ENCODE measurements at places on chromosomes 6 and 20.
A peak's percentile ranks its signal among the peaks of the same experiment; 100 is the strongest.

GRCh38 chr6:145138469-145139139 is 596.7 kb downstream of the EPM2A start:
- DNase-seq, result no peak

DNA sequence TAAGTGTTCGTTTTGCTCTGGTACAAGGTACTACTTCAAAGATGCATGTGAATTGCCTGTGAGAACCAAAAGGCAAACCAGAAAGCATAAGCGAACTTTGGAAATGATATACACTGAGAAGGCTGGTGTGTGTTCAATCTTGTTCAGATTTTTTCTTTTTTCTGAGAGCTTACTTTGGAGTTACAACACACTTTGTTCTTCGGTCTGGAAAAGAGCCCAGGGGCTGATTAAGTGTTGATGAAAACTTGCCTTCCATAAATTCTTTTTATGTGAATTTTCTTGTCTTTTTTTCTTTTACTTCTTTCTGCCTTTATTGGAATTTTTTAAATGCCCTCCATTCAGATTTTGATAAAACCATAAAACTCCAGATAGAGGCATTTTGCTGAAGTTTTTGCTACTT is 395.1 kb upstream of the SASH1 start:
- peak; percentile 9 for DNase-seq

- no peak for DNase-seq
Measured at GRCh38 chr6:48809245-48809644, 653.8 kb downstream of the MMUT start.

- DNase-seq, result no peak
Measured at GRCh38 chr6:69061066-69061465, 426.0 kb downstream of the ADGRB3 start.

- no peak for DNase-seq
Measured at GRCh38 chr20:3692706-3693294, 11.0 kb upstream of the ADAM33 start.

GRCh38 chr6:142551274-142551811 is 249.5 kb downstream of the ADGRG6 start:
- DNase-seq, result peak; percentile 49

GRCh38 chr20:953742-954141 is 37.6 kb upstream of the ANGPT4 start:
- peak; percentile 44 for DNase-seq

DNA sequence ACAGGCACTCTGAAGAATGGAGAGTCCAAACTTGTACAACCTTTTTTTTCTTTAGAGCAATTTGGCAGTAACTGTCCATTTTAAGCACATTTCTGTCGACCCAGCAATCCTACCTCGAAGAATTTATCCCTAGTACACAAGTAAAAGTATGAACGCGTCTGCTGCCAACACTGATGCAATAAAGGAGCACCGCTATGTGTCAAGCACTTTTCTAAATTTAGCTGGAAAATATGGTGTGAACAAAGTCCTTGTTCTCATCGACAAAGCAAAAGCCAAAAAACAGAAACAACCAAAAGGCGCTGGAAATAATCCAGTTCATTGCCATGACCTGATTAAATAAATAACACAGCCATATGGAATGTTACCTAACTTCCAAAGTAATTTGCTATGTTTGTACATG is 1.1 kb downstream of the DPM1 start:
- DNase-seq, result peak; percentile 78

- no peak for DNase-seq
Measured at GRCh38 chr6:151722342-151722741, 85.1 kb upstream of the ESR1 start.

DNA sequence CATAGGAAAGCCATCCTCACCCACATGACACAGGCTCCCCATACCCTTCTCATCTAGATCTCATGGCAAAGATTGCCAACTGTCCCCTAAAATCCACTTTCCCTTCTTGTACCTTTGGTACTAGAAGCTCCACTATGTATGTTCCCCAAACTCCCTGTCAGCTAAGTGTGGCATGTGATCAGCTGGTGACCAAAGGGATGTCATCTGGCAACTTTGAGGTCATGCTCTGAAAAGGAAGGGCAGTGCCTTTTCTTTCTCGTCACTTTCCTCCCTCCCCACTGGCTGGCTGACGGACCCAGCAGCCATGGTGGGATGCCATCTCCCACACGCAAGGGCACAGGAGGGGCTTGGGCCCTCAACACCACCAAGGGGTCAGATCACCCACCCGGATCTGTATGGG is 23.8 kb upstream of the TAF8 start:
- DNase-seq, result no peak

- DNase-seq, result peak; percentile 32
Measured at GRCh38 chr6:139117734-139118133, 17.1 kb upstream of the HECA start.

GRCh38 chr6:5995949-5996713 is 10.6 kb downstream of the NRN1 start:
- peak; percentile 92 for DNase-seq

DNA sequence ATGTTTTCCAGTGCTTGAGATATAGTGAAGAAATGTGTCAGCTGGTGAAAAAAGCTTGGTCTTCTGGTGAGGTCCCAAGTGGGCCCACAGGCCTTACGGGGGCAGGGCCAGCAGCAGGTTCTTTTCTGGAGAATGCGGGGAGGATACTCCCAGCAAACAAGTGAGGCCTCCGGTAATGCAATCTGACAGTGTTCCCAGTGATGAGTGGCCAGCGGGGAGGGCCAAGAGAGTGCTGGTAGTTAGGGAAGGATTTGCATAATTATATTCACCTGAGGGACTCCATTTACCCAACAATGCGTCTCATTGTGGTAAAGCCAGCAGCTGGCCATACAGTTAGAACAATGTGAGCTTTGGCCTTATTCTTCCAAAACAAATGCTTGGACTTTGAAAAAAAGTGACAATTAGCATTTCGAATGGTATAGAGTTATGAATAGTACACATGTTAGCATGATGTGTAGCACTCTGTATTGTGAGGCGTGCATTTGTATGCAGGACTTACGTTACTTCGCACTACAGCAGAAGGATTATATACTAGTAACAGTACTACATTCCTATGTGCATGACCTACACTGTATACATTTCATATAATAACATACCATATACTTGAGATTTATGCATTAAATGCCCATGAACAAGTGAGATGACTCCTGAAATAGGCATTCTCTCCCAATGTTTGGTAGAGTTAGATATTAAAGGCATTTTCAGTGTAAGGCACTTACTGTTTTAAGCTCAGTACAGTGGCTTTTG is 69.8 kb downstream of the MYB start:
- DNase-seq, result no peak

DNA sequence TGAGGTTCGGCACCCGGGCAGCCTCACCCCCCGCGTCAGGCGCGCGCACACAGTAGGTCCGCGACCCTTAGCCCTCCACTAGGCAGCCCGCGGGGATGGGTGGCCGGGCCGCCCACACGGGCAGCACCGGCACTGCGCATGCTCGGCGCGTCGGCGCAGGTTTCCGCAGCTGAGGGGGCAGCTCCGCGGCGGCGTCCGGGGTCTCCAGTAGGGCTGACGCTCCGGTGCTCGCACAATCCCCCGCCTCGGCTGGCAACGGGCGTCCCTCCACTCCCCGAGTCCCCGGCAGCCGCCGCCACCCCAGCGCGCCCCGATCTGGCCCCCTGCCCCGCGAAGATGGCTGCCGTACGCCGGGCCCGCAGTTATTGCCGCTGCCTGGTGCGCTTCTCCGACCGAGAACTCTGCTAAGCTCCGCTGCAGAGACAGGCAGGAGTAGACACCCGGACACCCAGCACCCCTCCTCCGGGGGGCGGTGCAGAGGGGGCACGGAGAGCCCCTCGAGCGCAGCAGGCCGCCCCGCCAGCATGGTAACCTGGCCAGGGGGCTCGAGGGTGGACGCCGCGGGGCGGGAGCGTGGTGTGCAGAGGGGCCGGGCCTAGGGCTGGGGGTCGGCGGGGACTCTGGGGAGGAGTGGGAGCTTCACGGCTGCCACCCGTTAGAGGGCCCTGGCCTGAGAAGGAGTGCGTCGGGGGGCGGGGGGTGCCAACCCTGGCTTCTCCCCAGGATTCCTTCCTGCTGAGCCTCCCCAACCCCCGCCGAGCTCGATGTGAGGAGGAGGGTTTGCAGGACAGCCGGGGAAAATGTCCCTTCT is at the start of gene FBXO9:
Gene FBXO9, plus strand, starts transcription at position 139 of the 811 bp plus-strand sequence. Its CDS starts 386 bp downstream, at position 525.
- DNase-seq, result peak; percentile 78

DNA sequence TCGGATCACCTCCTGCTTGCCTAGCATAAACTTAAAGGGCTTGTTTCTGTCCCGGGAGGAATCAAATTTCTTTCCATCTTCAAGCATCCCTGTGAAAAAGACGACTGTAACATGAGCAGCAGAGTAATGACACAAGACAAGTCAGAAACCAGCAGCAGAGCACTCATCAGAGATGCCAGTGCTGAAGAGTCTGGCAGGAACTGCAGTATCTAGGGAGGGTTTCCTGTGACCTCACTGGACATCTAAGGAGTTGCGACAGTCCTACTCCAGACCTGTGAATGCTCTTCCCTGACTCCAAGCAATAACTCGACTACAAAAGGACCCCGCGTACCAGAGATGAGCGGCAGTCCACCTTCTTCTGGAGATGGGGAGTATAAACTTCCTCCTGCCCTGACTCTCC is 17.3 kb downstream of the FKBP1A start:
- peak; percentile 87 for DNase-seq

- DNase-seq, result peak; percentile 92
Measured at GRCh38 chr6:40957616-40958492, 81.2 kb downstream of the UNC5CL start.

DNA sequence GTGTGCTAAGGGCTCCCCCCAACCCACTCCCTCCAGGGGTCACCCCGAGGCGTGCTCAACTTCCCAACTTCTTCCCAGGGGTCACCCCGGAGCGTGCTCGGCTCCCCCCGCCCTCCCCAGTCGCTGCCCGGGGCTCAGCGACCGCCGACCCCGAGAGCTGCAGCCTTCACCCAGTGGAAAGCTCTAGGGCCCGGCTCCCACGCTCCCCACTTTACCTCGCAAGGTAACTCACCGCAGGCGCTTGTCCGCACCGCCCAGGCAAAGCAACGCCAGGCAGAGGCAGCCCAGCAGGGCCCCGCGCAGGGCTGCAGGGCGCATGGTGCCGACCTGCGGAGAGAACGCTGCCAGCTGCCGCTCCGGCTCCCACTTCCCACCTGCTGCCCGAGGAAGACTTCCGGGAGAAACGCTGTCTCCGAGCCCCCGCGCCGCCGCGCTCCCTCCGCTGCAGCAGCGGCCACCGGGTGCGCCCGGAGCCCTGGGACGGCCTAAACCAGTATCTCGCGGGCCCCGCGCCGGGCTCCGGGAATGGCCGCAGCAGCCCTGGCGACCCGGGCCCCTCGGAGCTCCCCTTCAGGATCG is 396 bp downstream of the RNASET2 start:
- peak; percentile 60 for DNase-seq

GRCh38 chr6:36633915-36634314 is 39.8 kb downstream of the SRSF3 start:
- peak; percentile 37 for DNase-seq

Measured in GM23248 (cell line).